HFFc6 (cell line): ENCODE measurements at places on chromosomes 1 and 21. TPM values are rescaled to one million over a fixed set of nuclear protein-coding genes. Genes with fewer than 3 reads are reported as not detected.
A peak's percentile ranks its signal among the peaks of the same experiment; 100 is the strongest.

GRCh38 chr1:38486085-38486484 lies 373.5 kb downstream of the RRAGC start:
- H3K27me3 ChIP-seq = no peaks in the 10 kb centered on the region
- no peaks in the 10 kb centered on the region for H3K4me1 ChIP-seq
- H3K36me3 ChIP-seq = no peaks in the 10 kb centered on the region
- H3K27ac ChIP-seq = no peak overlapping the region
- H3K4me3 ChIP-seq = no peak overlapping the region
- no peak for DNase-seq

DNA sequence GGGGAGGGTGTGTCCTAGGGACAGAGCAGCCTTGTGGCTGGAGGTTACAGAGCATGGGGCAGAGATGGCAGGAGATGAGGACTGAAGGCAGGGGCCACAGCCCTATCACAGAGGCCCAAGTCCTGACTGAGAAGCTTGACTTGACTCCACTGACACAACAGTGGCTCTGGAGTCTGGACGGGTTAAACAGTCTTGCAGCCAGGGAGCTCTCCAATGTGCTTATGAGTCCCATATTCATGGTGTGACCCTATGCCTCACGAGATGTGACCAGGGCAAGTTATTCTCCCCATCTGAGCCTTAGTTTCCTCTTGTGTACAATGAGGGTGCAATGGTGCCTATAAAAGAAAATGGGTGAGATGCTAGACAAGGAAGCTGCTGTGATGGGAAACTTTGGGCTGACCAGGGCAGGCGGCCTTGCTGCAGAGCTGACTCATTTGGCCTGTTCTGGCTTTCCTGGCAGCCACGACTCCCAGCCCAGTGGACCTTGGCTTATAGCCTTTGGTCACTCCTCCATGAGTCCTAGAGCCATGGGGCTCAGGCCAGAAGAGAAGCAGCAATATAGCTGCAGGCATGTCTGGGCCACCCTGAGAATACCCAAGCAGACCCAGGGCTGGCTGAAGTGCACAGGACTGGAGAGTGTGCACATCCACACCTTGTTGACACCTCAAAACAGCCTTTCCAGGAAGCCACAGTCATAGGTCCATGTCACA lies 2.8 kb upstream of the TTC22 start:
- DNase-seq = peak; percentile 33
- peaks cover 39% of the 10 kb centered on the region for H3K4me1 ChIP-seq
- peak overlapping the region; percentile 74 for H3K27ac ChIP-seq
- H3K27me3 ChIP-seq = peaks cover 20% of the 10 kb centered on the region

GRCh38 chr1:108570998-108571401 lies 11.1 kb downstream of the EEIG2 start:
- no peak overlapping the region for H3K4me3 ChIP-seq
- H3K27me3 ChIP-seq = no peaks in the 10 kb centered on the region
- no peaks in the 10 kb centered on the region for H3K36me3 ChIP-seq
- peaks cover 9% of the 10 kb centered on the region for H3K4me1 ChIP-seq

- no peak for DNase-seq
- H3K27ac ChIP-seq = no peak overlapping the region
- H3K4me1 ChIP-seq = peaks cover 85% of the 10 kb centered on the region
- H3K27me3 ChIP-seq = no peaks in the 10 kb centered on the region; the same call in 1 of the 2 replicates
- no peak overlapping the region for H3K4me3 ChIP-seq
Measured at GRCh38 chr21:38813547-38813946, 7.8 kb downstream of the ETS2 start.

DNA sequence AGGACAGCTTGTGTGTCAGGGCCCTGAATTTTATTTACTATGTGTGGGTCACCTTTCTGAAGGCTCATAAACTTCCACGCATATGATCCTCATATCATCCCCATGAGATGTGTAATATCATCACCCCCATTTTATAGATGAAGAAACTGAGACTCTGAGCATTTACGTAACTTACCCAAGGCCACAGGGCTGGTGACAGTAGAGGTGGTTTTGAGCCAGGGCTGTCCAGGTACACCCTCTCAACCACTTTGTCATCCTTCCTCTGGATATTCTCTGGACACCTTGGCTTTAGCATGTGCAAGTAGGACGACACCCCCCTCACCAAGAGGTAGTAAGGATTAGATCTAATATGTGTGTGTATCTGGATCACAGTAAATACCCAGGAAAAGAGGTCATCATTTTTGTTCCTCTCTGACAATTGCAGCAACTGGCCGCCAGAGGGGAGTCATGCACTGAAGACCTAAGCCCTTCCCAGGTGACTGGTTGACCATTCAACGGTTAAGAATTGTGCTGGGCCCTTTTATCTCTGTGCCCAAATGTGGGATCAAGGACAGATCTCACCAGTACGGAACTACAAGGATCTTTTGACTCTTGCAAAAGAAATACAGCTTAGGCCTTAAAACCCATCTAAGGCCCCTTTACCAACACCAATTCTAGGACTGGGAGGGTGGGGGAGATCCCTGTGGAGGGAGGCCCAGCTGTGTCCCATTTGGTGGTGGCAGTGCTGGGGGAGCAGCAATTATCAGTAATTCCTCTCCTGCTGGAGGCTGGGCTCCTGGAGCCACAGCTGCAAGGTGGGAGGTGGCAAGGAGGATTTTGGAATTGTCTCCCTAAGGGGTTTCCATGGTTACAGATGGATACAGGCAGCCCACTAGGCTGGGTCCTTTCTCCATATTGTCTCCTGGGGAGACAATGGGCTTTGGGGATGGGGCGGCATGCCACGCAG lies 13.7 kb upstream of the E2F2 start:
- DNase-seq = peak; percentile 76
- no peaks in the 10 kb centered on the region for H3K36me3 ChIP-seq
- no peak overlapping the region for H3K4me3 ChIP-seq
- H3K27ac ChIP-seq = peak overlapping the region; percentile 11; the same call in 1 of the 2 replicates
- peaks cover 41% of the 10 kb centered on the region for H3K4me1 ChIP-seq

GRCh38 chr1:193260056-193260745 lies 73.8 kb upstream of the B3GALT2 start:
- H3K4me1 ChIP-seq = peaks cover 25% of the 10 kb centered on the region
- H3K27ac ChIP-seq = no peak overlapping the region
- H3K36me3 ChIP-seq = peaks cover 24% of the 10 kb centered on the region
- H3K4me3 ChIP-seq = no peak overlapping the region
- no peaks in the 10 kb centered on the region for H3K27me3 ChIP-seq

- no peaks in the 10 kb centered on the region for H3K4me1 ChIP-seq
- H3K27ac ChIP-seq = no peak overlapping the region
- no peak overlapping the region; the same call in 1 of the 2 replicates for H3K4me3 ChIP-seq
- no peak for DNase-seq
Measured at GRCh38 chr1:17826165-17826488, 71.0 kb downstream of the ACTL8 start.

- no peaks in the 10 kb centered on the region for H3K4me1 ChIP-seq
- no peak for DNase-seq
- H3K27me3 ChIP-seq = no peaks in the 10 kb centered on the region
- H3K27ac ChIP-seq = no peak overlapping the region
Measured at GRCh38 chr21:19326531-19327319, 923.1 kb upstream of the TMPRSS15 start.

DNA sequence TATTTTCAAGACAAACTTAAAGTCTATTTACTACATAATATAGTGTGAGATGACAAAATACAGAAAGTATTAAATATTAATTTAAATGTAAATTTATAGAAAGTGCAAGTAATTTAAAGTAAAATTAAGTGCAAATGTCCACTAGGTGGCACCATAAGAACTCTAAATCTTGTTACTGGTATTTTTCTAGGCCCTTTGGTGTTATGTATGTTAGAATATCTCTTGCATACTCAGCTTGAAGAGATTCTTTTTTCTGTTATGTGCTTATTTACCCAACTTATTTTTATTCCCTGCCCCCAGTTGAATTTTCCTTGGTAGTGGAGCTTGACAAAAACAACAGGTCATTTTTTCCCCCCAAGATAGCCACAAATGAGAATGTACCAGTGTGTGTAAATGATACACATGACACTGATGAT lies 71.5 kb downstream of the RPS6KC1 start:
- peaks cover 90% of the 10 kb centered on the region for H3K4me1 ChIP-seq
- H3K36me3 ChIP-seq = no peaks in the 10 kb centered on the region

DNA sequence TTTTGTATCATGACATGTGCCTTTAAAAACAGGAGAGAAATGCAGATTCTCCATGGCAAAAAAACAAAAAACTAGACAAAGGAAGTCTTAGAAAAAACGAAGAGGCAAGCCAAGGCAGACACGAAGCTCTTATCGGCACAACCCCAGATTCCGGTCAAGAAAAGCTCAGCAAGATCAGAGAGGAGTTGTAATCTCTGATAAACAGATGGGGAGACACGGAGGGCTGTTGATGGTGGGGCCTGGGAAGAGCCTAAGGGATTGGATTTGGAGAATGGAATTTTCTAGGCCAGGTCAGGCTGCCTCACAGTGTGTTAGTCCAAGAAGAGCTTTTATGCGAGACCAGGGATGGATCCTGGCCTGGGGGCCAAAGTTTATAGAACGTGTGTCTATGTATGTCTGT lies 96.2 kb upstream of the AKT3 start:
- H3K27me3 ChIP-seq = no peaks in the 10 kb centered on the region; the same call in 1 of the 2 replicates
- DNase-seq = no peak
- H3K4me1 ChIP-seq = peaks cover 35% of the 10 kb centered on the region
- no peaks in the 10 kb centered on the region for H3K36me3 ChIP-seq
- H3K27ac ChIP-seq = no peak overlapping the region
- H3K4me3 ChIP-seq = no peak overlapping the region

DNA sequence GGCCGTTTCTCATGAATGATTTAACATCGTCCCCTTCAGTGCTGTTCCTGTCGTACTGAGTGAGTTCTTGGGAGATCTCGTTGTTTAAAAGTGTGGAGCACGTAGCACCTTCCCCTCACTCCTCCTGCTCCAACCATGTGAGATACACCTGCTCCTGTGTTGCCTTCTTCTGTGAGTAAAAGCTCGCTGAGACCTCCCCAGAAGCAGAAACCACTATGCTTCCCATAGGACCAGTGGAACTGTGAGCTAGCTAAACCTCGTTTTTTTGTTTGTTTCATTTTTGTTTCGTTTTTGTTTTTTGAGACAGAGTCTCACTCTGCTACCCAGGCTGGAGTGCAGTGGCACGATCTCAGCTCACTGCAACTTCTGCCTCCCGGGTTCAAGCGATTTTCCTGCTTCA lies 198.6 kb downstream of the NCAM2 start:
- no peaks in the 10 kb centered on the region; the same call in 1 of the 2 replicates for H3K36me3 ChIP-seq
- H3K4me3 ChIP-seq = no peak overlapping the region
- peaks cover 40% of the 10 kb centered on the region for H3K4me1 ChIP-seq
- no peak for DNase-seq
- H3K27ac ChIP-seq = no peak overlapping the region
- H3K27me3 ChIP-seq = peaks cover 3% of the 10 kb centered on the region

- no peak overlapping the region for H3K27ac ChIP-seq
- H3K36me3 ChIP-seq = no peaks in the 10 kb centered on the region
- H3K4me3 ChIP-seq = no peak overlapping the region
- no peak for DNase-seq
- no peaks in the 10 kb centered on the region for H3K4me1 ChIP-seq
- no peaks in the 10 kb centered on the region for H3K27me3 ChIP-seq
Measured at GRCh38 chr1:106889059-106889458, 167.4 kb upstream of the PRMT6 start.

DNA sequence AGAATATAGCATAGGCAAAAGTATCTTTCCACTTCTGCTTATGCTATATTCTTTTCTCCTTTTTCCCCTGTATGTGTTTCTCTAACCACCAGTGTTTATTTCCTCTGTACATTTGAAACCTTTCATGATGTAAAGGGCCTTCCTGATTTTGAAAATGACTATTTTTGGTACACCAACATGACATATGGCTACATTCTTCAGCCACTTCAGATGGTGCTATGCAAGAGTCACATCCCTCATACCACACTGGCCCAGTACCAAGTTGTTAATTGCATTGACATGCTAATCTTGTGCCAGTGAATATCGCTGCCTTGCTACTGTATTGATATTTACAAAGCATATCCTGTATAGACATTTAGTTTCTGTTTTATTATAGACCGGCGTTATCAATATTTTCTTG lies 408.7 kb downstream of the NCAM2 start:
- H3K36me3 ChIP-seq = no peaks in the 10 kb centered on the region; the same call in 1 of the 2 replicates
- no peaks in the 10 kb centered on the region for H3K27me3 ChIP-seq
- H3K4me3 ChIP-seq = no peak overlapping the region
- no peak for DNase-seq

GRCh38 chr1:21816602-21817302 lies 4.7 kb downstream of the LDLRAD2 start:
- peak; percentile 70 for DNase-seq
- H3K4me1 ChIP-seq = peaks cover 26% of the 10 kb centered on the region
- H3K36me3 ChIP-seq = peaks cover 39% of the 10 kb centered on the region
- peak overlapping the region; percentile 66 for H3K27ac ChIP-seq
- peak overlapping the region; percentile 31; the same call in 1 of the 2 replicates for H3K4me3 ChIP-seq
- H3K27me3 ChIP-seq = peaks cover 18% of the 10 kb centered on the region

DNA sequence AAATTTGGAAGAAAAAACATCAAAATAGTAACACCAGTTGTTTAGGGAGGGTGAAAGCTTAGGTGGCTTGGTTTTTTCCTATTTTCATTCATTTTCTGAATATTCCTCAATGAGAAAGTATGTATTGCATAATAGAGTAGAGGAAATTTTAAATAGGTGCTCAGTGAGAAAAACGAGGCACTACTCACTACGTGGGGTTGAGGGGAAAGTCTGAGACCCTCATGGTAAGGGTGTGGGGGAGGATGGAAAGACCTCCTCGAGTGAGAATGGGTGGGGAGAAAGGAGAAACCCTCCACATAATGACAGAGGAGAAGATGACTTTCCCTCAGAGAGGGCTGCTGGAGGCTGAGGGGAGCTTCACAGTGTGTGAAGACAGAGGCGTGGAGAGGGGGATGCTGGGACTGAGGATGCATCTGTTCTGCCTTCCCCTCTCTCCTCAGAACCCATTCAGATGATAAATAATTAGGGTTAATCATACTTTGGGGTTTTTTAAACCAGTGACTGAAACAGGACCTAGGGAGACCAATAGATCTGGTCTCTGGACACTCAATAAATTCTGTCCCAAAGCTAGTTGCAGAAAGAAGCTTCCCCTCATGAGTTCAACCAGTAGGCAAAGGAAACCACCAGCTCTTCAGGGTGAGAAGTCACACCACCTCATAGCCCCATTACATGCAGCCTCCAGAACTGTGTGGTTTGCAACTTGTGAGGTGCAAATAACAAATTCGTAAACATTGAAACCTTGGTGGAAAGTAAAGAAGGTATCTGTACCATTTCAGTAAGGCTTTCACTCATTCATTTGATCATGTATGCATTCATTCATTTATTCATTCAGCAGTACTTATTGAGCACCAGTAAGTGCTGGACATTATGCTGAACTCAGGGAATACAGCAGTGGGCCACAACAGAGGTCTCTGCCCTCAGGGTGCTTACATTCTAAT lies 17.1 kb downstream of the SLAMF7 start:
- H3K27ac ChIP-seq = no peak overlapping the region
- no peaks in the 10 kb centered on the region for H3K4me1 ChIP-seq
- peaks cover 2% of the 10 kb centered on the region; the same call in 1 of the 2 replicates for H3K27me3 ChIP-seq
- H3K36me3 ChIP-seq = no peaks in the 10 kb centered on the region
- DNase-seq = no peak

CR1L gene
- total RNA-seq = not detected in 3 replicates

CSF3R gene
- not detected in 3 replicates for total RNA-seq

SPATA46 gene
- not detected in 3 replicates for total RNA-seq

WLS gene
- 40.2 to 51.1 TPM (median 40.3 TPM) in 3 replicates for total RNA-seq

LEFTY2 gene
- not detected in 3 replicates for total RNA-seq

NRAS gene
- total RNA-seq = 46.3 to 60.1 TPM (median 46.7 TPM) in 3 replicates

CREG1 gene
- total RNA-seq = 16.6 to 22.2 TPM (median 21.1 TPM) in 3 replicates

CD46 gene
- total RNA-seq = 118 to 144 TPM (median 137 TPM) in 3 replicates
